Stimulated activated CD4-positive, alpha-beta T cell treated with anti-CD3 and anti-CD28 coated beads, TNF-alpha, amount 100 ng/mL, for 4 hours (primary cell): ENCODE measurements at places on chromosomes 4 and X.

DNA sequence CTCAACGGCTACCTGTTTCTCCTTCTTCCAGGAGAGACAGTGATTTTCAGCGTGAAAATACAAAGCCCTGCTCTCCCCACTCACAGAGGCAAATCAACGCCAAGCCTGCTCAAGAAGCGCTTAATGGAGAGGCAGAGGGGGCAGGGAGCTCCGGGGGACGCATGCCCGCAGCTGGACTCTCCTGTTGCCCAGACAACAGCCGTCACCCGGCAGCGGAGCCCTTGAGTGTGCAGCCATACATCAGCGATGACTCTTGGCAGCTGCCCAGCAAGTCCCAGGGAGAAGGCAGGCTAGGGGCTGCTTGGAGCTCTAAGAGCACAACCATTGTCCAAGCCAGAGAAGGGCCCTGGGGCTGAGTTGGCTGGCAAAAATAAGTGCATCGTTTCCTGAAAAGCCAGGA is 71.0 kb upstream of the AFAP1 start:
- DNase-seq: no peak

GRCh38 chrX:105645667-105646357 is 176.5 kb upstream of the NRK start:
- DNase-seq: no peak

DNA sequence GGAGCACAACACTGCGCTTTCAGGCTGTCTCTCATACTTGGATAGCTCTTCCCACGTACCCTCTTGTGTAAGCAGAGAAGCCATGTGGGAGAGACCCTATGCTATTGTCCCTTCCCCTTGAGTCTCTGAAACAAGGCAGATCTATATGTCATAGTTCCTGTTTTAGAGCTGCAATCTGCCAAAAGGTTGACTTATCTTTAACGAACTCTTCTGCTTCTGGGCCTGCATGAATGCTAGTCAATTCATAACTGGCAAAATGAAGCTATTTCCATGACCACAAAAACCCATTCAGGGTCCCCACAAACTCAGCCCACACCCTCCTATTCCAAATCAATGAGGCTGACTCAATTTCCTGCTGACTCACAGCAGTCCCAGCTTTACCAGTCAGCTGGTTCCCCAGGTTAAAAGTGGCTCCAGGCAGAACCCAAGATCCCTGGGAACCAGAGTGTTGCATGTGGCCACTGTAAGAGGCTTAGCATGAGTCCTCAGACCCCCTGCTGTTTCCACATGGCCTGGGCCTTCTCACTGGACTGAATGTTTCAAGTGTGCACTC is 25.3 kb upstream of the SOD3 start:
- DNase-seq: no peak

- DNase-seq: no peak
Observed at GRCh38 chrX:72714478-72714916, 391 bp upstream of the PHKA1 start.

DNA sequence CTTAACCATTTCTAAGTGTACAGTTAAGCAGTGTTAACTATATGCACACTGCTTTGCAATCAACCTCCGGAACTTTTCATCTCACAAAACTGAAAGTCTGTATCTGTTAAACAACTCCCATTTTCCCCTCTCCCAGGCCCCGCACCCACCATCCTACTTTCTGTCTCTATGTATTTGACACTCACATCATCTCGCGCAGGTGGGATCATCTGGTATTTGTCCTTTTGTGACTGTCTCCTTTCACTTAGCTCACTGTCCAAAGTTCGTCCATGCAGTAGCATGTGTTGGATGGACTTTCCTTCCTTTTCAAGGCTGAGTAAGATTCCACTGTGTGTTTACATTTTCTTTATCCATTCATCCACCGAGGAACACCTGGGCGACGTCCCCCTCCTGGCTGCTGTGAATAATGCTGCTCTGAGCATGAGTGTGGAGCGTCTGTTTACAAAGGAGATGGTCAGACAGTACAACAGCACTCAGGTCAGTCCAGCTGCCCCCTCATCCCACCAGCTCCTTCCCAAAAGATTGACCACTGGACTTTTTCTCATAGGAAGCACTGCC is 39.8 kb downstream of the DCTD start:
- DNase-seq: no peak

- DNase-seq: no peak
Observed at GRCh38 chr4:109290918-109291317, 11.5 kb downstream of the COL25A1 start.

GRCh38 chr4:181967401-181967800 is 275.8 kb upstream of the TENM3 start:
- DNase-seq: no peak

DNA sequence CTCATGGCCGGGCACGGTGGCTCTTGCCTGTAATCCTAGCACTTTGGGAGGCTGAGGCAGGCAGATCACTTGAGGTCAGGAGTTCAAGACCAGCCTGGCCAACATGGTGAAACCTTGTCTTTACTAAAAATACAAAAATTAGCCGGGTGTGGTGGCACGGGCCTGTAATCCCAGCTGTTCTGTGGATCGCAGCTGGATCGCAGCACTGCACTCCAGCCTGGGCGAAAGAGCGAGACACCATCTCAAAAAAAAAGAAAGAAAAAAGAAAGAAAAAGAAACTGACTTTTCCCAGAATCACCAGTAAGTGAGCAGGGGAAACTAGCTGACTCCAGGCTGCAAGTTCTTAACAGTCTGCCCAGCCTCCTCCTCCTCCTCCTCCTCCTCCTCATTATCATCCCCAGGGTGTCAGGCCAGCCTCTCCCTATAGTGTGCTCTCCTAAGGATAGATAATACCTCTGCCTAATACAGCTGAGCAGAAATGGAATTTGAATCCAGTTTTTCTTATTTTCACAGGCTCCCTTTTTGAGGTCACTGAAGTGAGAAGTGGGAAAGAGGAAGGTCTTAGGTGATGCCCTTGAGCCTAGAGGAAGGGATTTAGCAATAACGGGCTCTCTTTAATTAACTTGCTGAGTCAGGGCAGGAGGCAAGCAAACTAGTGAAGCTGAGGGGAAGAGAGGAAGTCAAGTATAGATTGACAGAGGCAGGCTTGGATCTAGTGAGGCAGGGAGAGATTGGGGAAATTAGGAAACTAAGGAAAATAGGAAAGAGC is 11.8 kb upstream of the ELF2 start:
- DNase-seq: no peak

GRCh38 chrX:124242131-124242530 is 90.3 kb upstream of the TEX13D start:
- no peak for DNase-seq

- DNase-seq: no peak
Observed at GRCh38 chrX:121036137-121036536, 11.3 kb upstream of the GLUD2 start.

GRCh38 chrX:129108936-129109335 is 414.4 kb downstream of the SMARCA1 start:
- DNase-seq: no peak

DNA sequence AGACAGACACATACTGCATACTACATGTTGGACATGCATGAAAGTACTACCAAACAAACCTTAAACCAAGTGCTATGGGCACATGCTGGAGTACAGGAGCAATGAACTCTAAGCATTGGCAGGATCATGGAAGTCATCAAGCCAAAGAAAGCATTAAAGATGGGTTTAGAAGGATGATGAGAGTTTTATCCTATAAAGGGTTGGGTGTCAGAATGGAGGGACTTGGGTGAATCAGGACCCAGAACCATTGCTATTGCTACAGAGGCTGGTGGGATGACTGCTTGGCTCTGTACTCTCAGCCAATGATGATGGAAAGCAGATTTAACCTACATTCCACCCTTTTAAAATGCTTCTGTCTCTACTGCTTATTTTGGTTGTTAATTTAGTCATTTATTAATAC is 233.9 kb upstream of the EDA2R start:
- DNase-seq: no peak

DNA sequence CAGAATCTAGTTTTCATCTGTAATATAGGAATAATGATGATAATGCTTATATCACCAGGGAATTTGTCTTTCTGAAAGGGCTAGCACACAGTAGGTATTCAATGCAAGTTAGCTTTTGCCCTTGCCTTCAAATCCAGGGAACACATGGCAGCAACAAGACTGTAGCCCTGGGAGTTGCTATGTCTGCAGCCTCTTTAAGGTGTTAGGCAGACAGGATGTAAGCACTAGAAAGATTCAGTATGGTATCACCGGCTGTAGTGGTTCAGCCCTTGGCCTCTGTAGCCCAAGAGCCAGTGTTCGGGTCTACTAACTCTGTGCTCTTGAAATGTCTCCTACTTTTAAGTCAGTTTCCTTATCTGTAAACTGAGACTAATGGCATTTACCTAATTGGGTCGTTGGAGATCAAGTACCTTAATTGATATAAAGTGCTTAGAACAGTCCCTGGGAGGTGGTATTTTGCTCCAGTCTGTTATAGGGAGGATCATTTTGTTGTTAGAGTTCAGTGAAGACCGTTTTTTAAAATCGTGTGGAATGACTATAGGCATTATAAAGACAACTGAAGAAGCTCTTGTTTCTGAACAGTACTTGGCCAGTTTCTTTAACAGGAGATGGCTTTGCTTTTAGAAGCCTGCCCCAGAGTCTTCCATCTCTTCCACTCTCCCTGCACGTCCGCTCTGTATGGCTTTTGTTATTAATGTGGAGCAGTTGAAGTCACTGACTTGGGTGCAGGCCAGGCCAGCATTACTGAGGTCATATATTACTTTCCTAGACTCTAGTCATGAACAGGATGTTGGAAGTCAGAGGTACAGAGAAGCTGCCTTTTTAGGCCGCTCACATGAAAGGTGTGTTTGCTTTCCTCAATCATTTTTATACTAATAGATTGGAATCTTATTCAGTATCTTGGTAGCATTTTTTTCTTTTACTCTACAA is 44.8 kb downstream of the GAB1 start:
- no peak for DNase-seq

- DNase-seq: no peak
Observed at GRCh38 chrX:139831675-139832456, 101.0 kb downstream of the ATP11C start.

GRCh38 chr4:182453830-182454229 is 210.6 kb downstream of the TENM3 start:
- DNase-seq: no peak

DNA sequence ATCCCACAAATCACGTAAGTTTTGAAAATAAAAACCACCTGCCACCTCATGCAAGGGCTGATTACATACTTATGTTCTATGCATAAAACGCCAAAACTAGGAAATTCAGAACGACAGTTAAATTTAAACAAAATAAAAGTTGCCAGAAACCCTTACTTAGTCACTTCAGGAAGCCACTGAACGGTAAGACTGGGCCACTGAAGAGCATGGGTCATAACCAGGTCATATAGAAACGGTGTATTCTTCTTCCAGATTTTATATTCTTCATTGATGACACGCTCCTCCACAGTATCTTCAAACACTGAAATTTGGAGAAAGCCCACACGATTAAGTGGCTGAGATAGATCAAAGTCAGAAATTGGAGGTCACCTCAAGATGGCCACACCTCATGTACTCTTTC is 1.2 kb downstream of the RBBP7 start:
- DNase-seq: no peak

- no peak for DNase-seq
Observed at GRCh38 chr4:75777589-75777988, 53.2 kb downstream of the USO1 start.

DNA sequence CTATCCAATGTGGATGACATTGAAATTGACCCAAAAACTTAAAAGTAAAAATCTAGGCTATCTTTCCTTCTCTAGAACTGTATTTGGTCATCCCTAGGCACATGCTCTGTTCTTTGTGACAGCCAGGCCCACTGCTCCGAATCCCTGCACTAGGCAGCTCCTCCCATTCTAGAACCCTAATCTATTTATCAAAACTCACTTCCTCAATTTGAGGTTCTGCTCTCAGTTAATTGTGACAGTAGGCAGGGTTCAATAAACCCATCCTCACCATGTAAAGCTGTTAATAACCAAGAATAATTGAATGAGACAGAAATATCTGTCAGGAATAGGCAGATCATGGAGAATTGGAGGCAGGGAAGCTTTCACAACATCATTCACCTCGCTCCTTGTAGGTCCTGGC is 51.9 kb upstream of the IRF2 start:
- no peak for DNase-seq

- DNase-seq: no peak
Observed at GRCh38 chr4:150495550-150495949, 86.4 kb upstream of the MAB21L2 start.

GRCh38 chr4:83536362-83537272 is 709 bp downstream of the GPAT3 start:
- no peak for DNase-seq
